Endodermal cell (in vitro differentiated cells): ENCODE measurements at places on chromosomes 2 and 18. TPM values are rescaled to one million over a fixed set of nuclear protein-coding genes. Genes with fewer than 3 reads are reported as not detected.

DNA sequence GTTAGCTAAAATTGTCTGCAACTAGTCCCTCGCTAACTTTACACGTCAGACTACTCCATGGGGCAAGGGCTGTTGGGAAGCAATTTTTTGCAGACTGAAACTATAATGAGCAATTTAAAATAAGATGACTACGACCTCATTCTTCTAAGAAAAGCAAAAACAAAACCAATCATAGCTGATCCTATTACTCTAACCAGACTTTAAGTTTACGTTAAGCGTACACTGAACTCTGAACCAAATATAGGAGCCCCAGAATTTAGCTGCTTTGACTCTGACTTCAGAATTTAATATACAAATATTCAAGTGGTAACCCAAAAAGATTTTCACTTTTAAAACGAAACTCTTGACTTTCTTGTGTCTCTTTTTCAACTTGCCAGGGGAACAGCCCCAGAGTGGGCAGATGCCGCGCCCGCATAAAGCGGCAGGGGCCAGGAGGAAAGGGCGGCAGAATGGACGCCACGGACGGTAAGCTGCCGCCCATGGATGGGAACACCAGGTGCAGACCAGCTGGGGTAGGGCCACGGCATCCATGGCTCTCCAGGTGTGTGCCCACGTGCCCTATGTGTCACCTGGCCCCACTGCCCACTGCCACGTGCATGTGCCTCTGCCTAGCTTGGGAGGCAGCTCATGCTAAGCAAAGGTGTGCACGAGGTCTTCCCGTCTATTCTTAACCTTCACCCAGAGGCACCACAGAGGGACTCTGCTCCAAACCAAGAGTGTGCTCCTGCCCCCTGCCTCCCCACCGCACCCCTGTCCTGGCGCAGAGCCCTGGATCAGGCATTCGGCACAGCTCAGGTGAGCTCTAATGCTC lies 217.6 kb downstream of the HDAC4 start:
- no peaks in the 10 kb centered on the region for H3K27me3 ChIP-seq
- H3K27ac ChIP-seq = no peak overlapping the region
- no peaks in the 10 kb centered on the region for H3K4me1 ChIP-seq
- no peak overlapping the region for H3K4me3 ChIP-seq

- H3K36me3 ChIP-seq = no peaks in the 10 kb centered on the region
- no peak overlapping the region for H3K4me3 ChIP-seq
- H3K27me3 ChIP-seq = peaks cover 19% of the 10 kb centered on the region
- H3K27ac ChIP-seq = no peak overlapping the region
- no peak for DNase-seq
- H3K4me1 ChIP-seq = no peaks in the 10 kb centered on the region
Observed at GRCh38 chr2:217973008-217973787, 29.6 kb downstream of the TNS1 start.

GRCh38 chr18:27627927-27628326 lies 442.8 kb upstream of the CHST9 start:
- H3K27ac ChIP-seq = no peak overlapping the region
- no peaks in the 10 kb centered on the region for H3K36me3 ChIP-seq
- no peak overlapping the region for H3K4me3 ChIP-seq
- no peaks in the 10 kb centered on the region for H3K27me3 ChIP-seq
- peak; percentile 72 for DNase-seq

Gene MROH2A
- total RNA-seq = not detected in 2 replicates

- no peak overlapping the region for H3K4me3 ChIP-seq
- no peaks in the 10 kb centered on the region for H3K27me3 ChIP-seq
- no peaks in the 10 kb centered on the region for H3K36me3 ChIP-seq
- DNase-seq = peak; percentile 88
- H3K27ac ChIP-seq = no peak overlapping the region
Observed at GRCh38 chr2:29238497-29238896, 123.3 kb downstream of the CLIP4 start.
